ENCODE measurements at places on chromosomes 4 and X. TPM values are rescaled to one million over a fixed set of nuclear protein-coding genes. Genes with fewer than 3 reads are reported as not detected.

- peak; percentile 62 for DNase-seq
Measured at GRCh38 chr4:87007528-87008446, 73.0 kb downstream of the AFF1 start.

GRCh38 chr4:35939751-35940150 is 304.6 kb downstream of the ARAP2 start:
- no peak for DNase-seq

DNA sequence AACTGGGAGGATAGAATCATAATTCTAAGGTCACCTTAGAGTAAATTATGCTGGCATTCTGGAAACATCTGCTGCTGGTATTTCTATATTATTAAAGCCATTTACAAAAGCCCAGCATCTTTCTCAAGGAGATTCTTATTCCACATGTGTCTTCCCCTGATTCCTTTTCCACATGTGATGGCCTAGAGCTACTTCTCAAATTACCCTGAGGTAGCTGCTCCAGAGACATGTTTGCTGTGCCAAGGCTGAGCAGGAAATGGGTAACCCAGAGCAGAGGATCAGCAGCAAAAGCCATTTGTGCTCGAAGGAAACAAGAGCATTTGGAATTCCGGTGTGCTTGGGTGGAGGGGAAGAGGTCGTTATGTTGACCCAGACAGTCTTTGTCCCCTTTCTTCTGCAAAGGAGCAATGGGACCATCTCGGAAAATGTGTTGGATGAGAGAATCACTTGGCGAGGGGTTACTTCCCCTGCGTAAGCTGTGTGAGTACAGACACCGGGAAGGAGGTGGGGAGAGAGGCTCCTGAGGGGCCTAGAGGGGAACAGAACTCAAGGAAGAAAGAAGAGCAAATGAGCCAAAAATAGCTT is 24.6 kb downstream of the TSC22D3 start:
- DNase-seq, result no peak

- DNase-seq, result no peak
Measured at GRCh38 chr4:104973708-104974107, 173.0 kb upstream of the TET2 start.

Gene CFAP47
- total RNA-seq, result not detected

DNA sequence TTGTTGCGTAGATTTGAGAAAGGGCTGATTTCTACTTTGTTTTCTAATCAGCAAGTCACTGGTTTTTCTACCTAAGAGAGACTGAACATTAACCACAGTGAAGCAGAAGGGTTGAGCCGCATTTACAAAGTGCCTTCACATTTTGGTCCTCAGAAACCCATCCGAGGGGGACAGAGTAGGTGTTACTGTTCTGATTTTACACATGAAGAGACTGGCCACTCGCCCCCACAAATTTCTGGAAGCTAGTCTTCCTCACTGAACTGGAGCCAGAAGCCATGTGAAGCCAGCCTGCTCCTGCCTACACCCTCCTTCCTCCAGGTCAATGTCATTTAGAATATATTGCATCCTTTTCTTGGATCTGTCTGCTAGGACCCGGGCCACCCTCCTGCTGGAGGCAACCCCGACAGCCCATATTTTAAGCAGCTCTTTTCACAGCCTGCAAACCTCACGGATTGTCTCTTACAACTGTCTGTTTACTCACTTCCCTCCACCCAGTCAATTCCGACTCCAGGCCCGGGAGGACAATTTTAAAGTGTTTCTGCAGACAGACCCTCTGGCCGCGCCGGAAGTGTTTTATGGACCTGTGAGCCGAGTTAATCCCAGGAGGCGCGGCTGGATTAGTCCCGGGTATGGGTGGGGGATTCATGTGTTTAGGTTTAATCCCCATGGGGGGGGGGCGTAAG is 73.2 kb upstream of the BCOR start:
- DNase-seq, result peak; percentile 56

Gene BGN
- total RNA-seq, result not detected

Gene TMPRSS11A
- total RNA-seq, result not detected

Data from activated CD8-positive, alpha-beta memory T cell treated with anti-CD3 and anti-CD28 coated beads, Interleukin-2, amount 10 ng/mL, durations not matched to agents 7 days and 5 days (primary cell).